ENCODE measurements at places on chromosomes 4 and X. TPM values are rescaled to one million over a fixed set of nuclear protein-coding genes. Genes with fewer than 3 reads are reported as not detected.

DNA sequence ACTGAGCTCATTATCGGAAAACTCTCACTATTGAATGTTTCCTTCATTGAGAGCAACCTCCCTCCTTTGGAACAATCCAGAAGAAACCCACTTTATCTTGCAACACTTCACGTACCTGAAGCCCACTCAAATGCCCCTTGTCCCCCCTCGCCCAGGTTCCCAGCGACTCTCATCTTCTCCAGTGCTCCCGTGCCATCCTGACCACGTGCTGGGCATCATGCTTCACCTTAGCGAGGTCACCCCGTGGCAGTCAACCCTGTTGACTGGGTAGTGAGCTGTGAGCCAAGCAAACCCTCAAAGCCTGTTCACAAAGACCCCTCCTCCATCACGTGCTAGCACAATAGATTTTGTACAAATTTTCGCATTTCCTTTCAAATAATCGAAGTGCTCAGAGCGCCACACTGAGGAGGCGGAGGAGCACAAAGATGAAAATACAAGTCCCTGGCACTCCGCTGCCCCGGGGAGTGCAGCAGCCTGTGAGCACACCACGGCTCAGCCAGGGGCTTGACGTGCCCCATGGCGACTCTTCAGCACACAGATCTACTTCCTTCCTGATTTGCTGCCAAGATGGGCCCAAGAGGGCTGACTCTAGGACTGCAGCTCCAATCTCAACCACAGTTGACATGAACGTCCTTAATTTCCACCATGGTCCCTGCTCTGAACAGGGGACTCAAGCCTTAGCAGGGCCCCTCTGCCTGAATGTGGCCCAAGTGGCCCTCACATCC, 15.6 kb downstream of the PDZD4 start:
- H3K4me1 ChIP-seq: peaks cover 19% of the 10 kb centered on the region
- no peaks in the 10 kb centered on the region for H3K36me3 ChIP-seq
- H3K27me3 ChIP-seq: peaks cover 3% of the 10 kb centered on the region

DNA sequence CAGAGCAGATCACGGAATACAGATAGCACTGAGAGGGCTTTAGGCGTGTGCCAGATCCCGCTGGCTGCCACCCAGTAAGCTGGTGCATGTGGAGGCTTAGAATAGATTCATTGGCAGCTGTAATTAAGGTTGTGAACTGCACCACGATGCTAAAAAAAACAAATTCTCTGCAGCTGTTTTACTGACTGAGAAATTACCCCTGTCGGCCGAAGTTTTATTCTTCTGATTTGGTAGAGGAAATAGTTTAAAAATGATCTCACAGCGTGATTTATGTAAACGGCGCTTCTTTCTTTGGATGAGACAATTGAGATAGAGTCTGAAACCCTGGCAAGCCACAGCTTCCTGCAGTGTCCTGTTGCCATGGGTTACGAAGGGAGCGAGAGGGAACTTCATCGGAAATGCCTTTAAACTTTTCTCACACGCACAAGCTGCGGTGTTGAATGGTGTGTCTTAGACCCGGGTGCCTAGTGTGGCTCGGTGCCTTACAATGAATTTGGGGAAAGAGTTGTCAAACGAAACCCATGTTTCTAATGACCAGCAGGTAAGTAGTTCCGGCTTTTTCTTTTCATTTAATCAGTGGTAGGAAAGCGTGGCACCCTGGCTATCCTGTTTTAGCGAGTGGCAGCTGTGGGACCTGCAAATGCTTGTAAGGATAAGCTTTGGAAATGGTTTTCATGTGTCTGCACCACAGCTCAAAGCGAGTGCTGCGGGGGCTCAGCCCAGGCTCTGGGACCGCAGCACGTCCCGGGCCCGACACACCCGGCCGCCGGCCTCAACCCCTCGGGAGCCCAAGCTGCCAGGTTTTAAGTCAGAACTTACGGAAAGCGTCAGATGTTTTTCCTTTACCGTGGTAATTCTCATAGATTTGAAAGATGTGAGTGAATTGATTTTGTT, 71.7 kb upstream of the HGFAC start:
- DNase-seq: no peak
- no peak overlapping the region for H3K27ac ChIP-seq
- H3K4me1 ChIP-seq: peaks cover 42% of the 10 kb centered on the region
- no peak overlapping the region for H3K4me3 ChIP-seq
- H3K36me3 ChIP-seq: no peaks in the 10 kb centered on the region
- H3K27me3 ChIP-seq: peaks cover 25% of the 10 kb centered on the region

GRCh38 chr4:172497321-172497720, 671.3 kb upstream of the GALNT7 start:
- no peaks in the 10 kb centered on the region for H3K27me3 ChIP-seq
- H3K36me3 ChIP-seq: no peaks in the 10 kb centered on the region
- H3K4me3 ChIP-seq: no peak overlapping the region
- no peak for DNase-seq
- H3K27ac ChIP-seq: no peak overlapping the region
- H3K4me1 ChIP-seq: no peaks in the 10 kb centered on the region

The INTU gene
- total RNA-seq: not detected

The APLN gene
- total RNA-seq: not detected
